ENCODE measurements at places on chromosomes 13 and 19. TPM values are rescaled to one million over a fixed set of nuclear protein-coding genes. Genes with fewer than 3 reads are reported as not detected.

Gene RGL3
- total RNA-seq, result not detected

Gene TEX101
- total RNA-seq, result not detected

Gene WDR62
- total RNA-seq, result 2.3 TPM

Gene MCF2L
- total RNA-seq, result 120 TPM

Gene TJP3
- total RNA-seq, result 1.2 TPM

Gene ZNF90
- total RNA-seq, result 3.9 TPM

Gene MYO1F
- 4.8 TPM for total RNA-seq

Gene ZNF626
- total RNA-seq, result 36.4 TPM

Gene ZNF569
- 34.4 TPM for total RNA-seq
